ENCODE measurements at places on chromosomes 5 and 9.

- no peak for DNase-seq
These were observed 5.8 kb upstream of the RAB14 start for GRCh38 chr9:121207371-121207940.

DNA sequence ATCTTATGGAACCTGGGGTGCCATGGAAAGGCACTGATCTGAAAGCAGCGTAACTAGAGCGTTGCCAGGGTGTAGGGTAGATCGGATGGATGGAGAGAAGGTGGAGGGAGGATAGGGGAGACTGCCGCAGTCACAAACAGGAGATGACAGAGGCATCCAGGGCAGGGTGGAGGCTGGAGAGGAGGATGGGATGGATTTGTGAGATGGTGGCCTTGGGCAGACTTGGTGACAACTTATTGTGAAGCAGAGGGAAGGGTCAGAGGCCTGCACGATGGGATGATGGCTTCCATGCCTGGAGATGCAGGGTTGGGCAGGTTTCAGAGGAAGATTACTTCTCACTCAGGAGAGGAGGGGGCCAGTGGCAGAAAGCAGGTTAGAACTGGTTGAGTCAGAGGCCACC lies 2.4 kb downstream of the GLIPR2 start:
- DNase-seq, result no peak

- DNase-seq, result no peak
These were observed 1185.4 kb upstream of the SEMA6A start for GRCh38 chr5:117759849-117760499.

DNA sequence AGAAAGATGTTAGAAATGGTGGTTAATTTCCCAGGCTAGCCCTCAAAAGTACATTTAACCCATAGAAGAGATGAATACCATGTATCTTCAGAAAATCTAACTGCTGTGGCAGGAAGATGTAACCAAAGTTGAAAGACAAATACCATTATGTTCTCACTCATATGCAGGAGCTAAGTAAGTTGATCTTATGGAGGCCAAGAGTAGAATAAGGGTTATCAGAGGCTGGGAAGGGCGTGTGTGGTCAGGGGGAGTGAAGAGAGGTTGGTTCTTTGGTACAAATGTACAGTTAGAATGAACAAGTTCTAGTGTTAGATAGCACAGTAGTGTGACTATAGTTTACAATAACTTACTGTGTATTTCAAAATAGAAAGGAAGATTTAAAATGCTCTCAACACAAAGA lies 61.7 kb downstream of the CDC14B start:
- no peak for DNase-seq

- DNase-seq, result no peak
These were observed 87.6 kb downstream of the DAP start for GRCh38 chr5:10673407-10673806.
